ENCODE measurements at places on chromosomes 2 and 18. TPM values are rescaled to one million over a fixed set of nuclear protein-coding genes. Genes with fewer than 3 reads are reported as not detected.

GRCh38 chr2:85132834-85133637, at the start of gene TCF7L1:
Gene TCF7L1, plus strand, starts transcription at chr2:85133392. Its CDS starts 293 bp downstream, at chr2:85133685.
- DNase-seq = no peak

GRCh38 chr2:120222186-120223033, 790 bp downstream of the TMEM185B start:
- no peak for DNase-seq

GRCh38 chr2:18408638-18409037, 151.8 kb downstream of the RDH14 start:
- DNase-seq = no peak

DNA sequence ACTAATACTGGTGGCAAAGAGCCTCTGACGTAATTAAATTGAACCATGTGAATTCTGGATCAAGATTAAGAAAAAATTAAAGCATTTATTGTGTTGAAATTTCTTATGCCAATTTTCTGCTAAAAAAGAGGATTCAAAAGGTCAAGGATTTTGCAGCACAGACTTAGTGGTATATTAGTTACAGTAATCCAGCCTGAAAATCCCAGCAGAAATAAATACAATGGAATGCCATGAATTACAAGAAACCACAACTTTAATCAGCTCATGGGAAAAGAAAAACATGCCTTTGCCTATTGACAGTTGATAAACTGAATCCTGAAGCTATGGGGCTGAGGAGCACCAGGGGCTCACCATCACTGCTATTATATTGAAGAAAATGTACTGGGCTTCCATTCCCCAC, 114.8 kb upstream of the SATB2 start:
- no peak for DNase-seq

The SFT2D3 gene
- total RNA-seq = 8.7 TPM

GRCh38 chr2:16018277-16019059, 78.1 kb downstream of the MYCN start:
- no peak for DNase-seq

DNA sequence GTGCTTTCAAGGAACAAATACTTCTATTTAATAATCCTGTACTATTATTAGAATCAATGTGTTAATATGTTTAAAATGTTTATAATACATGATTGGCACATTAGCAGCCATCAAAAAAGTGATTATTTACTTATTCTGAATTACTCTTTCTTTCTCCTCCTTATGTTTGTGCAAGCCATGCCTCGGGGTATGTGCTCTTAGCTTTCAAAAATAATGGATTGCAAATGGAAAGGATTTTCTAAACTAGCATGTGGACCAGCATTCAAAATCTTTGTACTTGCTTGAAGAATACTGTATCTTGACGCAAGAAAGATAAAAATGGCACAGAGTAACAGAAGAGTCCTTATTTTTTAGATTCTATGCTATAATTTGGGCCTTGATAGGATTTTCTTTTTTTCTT, 156.5 kb downstream of the CDH7 start:
- DNase-seq = no peak

The RSAD2 gene
- total RNA-seq = 3.6 TPM

DNA sequence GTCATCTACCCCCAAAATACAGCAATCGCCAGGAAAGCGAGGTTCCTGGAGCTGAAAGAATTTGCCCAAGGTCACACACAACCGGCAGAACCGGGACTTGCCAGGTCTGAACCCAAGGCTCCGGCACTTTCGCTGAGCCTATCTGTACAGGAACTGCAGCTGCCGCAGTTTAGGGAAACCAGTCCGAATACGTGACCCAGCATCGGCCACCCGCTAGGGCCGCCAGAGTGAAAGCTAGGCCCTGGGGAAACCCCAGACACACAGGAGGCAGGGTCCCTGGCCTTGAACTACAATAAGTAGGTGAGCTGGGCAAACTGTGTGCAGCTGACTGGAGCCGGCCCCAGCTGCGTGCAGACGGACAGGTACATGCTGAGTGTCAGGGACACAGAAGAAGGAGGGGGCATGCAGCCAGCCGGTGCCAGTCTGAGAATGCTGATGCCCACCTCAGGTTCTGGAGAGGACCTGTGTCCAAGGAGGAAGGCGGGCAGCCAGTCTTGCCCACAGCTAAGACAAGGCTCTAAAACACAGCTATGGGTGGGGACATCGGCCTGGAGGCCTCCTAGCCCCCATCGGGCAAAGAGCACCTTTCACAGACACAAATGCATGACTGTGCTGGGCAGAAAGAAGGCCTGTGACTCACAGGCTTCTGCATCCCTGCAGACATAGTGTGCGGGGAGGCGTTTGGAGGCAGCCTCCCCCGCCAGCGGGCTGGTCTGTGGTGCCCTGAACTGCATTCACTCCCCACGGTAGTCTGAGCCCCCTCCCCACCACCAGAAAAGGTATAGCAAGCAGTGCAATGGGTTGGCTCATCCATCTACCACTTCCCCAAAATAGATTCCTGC, 107.4 kb upstream of the ID2 start:
- DNase-seq = no peak

GRCh38 chr2:201879996-201880395, 73.7 kb downstream of the CDK15 start:
- no peak for DNase-seq

Measured in kidney epithelial cell (primary cell).